Activated CD4-positive, alpha-beta T cell treated with anti-CD3 and anti-CD28 coated beads for 4 hours (primary cell): ENCODE measurements at places on chromosomes 5 and 9.

DNA sequence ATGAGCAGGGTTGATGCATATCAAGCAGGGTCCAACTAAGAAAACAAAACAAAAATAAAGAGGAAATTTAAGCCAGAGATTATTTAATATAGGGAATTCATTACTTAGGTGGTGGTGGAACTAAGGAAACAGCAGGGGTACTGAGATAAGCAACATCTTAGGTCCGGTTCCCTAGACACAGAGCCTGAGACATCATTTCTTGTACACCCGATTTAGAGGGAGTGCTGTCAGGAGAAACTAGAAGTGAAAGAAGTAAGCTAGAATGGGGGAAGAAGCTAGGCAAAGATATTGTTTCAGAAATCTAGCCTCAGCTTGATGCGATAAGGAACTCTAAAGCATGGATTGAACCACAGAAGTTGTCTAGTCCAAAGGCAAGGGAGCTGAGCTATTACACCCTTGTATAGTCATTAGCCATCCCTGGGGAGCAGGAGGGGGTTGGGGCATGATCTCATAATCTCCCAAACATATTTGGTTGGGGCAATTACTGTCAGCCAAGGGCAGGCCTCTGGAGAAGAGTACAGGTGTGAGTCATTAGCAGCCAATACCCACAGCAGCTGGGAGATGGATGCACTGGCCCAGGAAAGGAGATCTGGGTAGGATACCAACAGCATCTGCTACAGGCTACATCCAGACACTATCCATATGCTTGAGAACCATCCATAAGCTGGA lies 194.5 kb downstream of the ARL15 start:
- no peak for DNase-seq

DNA sequence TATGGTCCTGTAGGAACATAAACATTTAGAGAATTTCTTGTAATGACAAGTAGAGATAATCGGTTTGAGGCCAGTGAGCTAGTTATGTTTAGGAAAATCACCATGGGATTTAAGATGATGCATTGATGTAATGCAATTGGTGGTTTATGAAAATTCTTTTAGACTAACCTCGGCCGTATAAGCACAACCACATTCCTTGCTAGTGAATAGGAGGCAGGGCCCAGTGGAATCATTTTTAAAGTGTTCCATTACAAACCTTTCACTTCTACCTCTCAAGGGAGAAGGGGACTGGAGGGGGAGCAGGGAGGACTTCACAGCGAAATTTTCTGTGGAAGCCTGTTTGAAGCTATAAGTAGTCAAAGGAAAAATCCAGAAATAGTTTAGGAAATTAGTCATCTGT lies 71.8 kb upstream of the NFIL3 start:
- no peak for DNase-seq

GRCh38 chr5:175711031-175711430 lies 53.2 kb downstream of the HRH2 start:
- no peak for DNase-seq

GRCh38 chr9:22208846-22209585 lies 199.9 kb upstream of the CDKN2B start:
- DNase-seq: no peak

DNA sequence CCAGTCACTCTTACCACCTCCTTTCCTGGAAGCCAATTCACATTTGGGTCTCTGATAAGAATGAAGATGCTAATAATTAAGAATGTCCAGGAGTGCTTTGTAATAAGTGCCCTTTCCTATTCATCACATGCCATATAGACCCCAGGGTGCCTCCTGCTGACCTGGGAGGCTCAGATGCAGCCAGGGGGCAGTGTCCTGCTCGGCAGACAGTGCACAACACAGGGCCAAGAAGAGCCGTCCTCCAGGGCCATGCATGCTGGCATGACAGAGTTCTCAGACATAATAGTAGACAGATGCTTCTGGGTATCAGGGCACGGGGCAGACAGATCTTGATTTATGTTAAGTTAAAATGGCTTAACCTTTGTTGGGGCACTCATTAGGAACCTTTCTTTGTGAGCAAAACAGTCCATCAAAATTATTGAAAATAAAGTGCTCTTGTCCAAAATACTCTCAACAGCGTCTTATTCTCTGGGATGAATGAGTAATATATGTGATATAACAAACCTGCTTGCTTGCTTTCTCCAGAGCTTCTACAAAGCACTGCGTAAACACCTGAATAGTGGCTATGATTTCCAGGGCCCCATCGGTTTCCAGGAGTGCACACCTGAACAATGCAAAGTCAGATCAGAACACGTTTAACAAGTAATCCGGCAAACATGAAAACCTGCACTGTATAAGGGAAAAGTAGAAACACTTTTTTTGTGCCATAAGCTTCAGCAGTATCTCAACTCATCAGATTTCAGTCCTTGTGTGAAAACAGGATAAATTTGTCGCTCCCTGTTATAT lies 192.7 kb downstream of the FANCC start:
- no peak for DNase-seq

DNA sequence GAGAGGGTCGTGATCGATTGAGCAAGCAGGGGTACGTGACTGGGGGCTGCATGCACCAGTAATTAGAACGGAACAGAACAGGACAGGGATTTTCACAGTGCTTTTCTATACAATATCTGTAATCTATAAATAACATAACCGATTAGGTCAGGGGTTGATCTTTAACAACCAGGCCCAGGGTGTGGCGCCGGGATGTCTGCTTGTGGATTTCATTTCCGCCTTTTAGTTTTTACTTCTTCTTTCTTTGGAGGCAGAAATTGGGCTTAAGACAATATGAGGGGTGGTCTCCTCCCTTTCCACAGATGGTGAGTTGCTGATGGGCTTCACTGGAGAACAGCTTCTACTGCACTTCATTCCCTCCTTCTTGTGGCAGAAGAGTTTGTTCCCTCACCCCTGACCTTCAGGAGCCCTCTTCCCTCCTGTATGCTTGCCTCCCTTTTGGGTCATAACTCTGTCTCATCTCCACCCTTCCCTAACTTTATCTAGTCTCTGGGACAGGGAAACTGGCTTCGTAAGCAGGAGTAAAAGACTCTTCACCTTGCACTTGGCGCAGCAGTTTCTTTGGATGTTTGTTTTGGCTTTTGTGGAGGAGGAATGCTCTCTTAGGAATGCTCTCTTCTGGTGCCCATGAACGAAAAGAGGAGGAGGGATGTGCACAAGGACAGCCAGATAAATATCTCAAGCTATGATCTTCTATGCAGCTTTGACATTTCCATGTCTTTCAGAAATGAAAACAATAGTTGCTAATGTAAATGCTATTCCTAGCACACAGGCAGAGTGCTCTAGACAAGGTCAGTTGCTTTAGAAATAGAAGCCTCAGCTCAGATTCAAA lies 139.8 kb upstream of the RPS23 start:
- no peak for DNase-seq
